ENCODE measurements at places on chromosomes 12 and 14. TPM values are rescaled to one million over a fixed set of nuclear protein-coding genes. Genes with fewer than 3 reads are reported as not detected.

GRCh38 chr14:57038689-57039088, 228.4 kb upstream of the OTX2 start:
- no peak overlapping the region for H3K4me3 ChIP-seq
- no peaks in the 10 kb centered on the region for H3K27me3 ChIP-seq
- no peak for DNase-seq
- H3K36me3 ChIP-seq, result no peaks in the 10 kb centered on the region
- no peaks in the 10 kb centered on the region for H3K4me1 ChIP-seq

- H3K4me1 ChIP-seq, result no peaks in the 10 kb centered on the region
- no peak for DNase-seq
- H3K27ac ChIP-seq, result no peak overlapping the region
- H3K36me3 ChIP-seq, result no peaks in the 10 kb centered on the region
- no peak overlapping the region for H3K4me3 ChIP-seq
These were observed 75.9 kb upstream of the CRY1 start for GRCh38 chr12:107169200-107169599.

- H3K36me3 ChIP-seq, result no peaks in the 10 kb centered on the region
- no peak for DNase-seq
- H3K27ac ChIP-seq, result no peak overlapping the region
- H3K4me1 ChIP-seq, result no peaks in the 10 kb centered on the region
- H3K27me3 ChIP-seq, result no peaks in the 10 kb centered on the region
These were observed 18.6 kb downstream of the PRORP start for GRCh38 chr14:35140718-35141581.

DNA sequence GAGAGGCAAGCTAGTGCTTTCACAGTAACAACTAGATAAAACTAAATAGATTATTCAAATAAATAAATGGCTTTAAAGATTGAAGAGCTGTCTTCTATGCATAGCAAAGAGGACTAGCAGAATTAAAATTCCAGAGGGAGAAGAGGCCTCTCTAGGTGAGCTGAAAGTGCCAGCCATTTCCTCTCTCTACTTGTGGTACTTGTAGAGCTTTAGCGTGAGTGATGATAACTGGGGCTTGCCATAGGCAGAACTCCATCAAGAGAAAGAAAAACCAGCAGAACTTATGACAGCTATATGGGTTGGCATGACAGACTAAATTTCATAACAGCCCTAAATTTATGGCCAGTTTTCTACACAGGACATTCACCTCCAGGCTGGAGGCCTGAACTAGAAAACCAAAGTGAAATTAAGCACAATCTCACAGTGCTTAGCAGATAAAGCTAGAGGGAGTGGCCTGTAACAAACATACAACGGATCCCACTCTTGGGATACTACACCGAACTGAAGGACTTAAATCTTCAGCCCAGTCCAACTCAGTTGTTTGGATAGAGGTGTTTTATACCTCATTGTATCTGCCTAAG, 11.0 kb downstream of the SPTLC2 start:
- H3K27ac ChIP-seq, result no peak overlapping the region
- no peak for DNase-seq

SLC17A8 gene
- total RNA-seq, result not detected

CD163L1 gene
- total RNA-seq, result 1.6 TPM

DNA sequence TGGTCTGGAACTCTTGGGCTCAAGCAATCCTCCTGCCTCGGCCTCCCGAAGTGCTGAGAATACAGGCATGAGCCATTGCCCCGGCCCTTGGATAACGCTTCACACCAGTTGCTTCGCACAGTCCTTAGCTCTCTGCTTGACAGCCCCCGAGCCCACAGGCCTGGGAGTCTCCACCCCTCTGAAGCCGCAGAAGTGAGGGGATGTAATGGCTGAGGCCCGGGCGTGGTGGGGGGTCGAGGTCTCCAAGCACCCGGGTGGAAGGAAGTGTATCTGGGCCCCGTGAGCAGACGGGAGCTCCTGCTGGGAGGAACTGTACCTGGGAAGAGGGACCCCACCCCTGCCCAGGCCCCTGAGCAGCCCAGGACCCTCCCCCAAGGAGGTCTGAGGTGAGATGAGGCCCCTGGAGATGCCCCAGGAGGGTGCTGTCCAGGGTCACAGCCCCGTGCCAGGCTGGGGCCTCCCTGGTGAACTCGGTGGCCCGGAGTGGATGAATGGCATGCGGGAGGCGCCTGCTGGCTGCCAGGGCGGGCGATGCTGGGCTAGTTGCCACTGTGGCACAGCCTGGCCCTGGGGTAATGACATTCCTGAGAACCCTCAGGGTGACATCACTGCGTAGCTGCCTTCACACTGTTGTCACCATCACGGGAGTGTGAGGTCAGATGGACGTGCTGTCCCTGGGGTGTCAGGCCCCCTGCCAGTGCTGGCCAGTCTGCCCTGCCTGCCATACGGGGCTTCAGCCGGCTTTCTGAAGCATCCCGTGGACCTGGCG, 48.9 kb downstream of the KIF26A start:
- DNase-seq, result no peak
- H3K27me3 ChIP-seq, result no peaks in the 10 kb centered on the region
- no peaks in the 10 kb centered on the region for H3K36me3 ChIP-seq

ANHX gene
- total RNA-seq, result not detected

BCL2L14 gene
- not detected for total RNA-seq

ABHD12B gene
- not detected for total RNA-seq

- no peaks in the 10 kb centered on the region for H3K36me3 ChIP-seq
- H3K4me3 ChIP-seq, result no peak overlapping the region
- DNase-seq, result no peak
- H3K27me3 ChIP-seq, result peaks cover 31% of the 10 kb centered on the region
- no peak overlapping the region for H3K27ac ChIP-seq
These were observed 9.8 kb upstream of the PARP11 start for GRCh38 chr12:3882896-3883564.

DNA sequence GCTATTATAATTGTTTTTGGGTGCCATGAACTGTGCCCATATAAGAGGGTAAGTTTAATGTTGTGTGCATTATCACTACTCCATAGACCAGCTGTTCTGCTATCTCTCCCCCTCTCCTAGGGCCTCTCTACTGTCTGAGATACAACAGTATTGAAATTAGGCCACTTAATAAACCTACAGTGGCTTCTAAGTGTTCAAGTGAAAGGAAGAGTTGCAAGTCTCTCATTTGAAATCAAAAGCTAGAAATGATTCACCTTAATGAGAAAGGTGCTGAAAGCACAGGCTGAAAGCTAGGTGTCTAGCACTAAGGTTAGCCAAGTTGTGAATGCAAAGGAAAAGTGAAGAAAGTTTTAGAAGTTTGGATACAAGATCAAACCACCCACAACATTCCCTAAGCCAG, 168.0 kb downstream of the SLC16A7 start:
- no peaks in the 10 kb centered on the region for H3K27me3 ChIP-seq
- H3K4me1 ChIP-seq, result no peaks in the 10 kb centered on the region
- no peaks in the 10 kb centered on the region for H3K36me3 ChIP-seq
- no peak overlapping the region for H3K4me3 ChIP-seq

- H3K4me1 ChIP-seq, result peaks cover 6% of the 10 kb centered on the region
- H3K36me3 ChIP-seq, result no peaks in the 10 kb centered on the region
- no peak overlapping the region for H3K27ac ChIP-seq
- no peak for DNase-seq
- no peaks in the 10 kb centered on the region for H3K27me3 ChIP-seq
These were observed 44.4 kb downstream of the EVL start for GRCh38 chr14:100109594-100109955.

GRCh38 chr14:98489115-98489514, 782.9 kb downstream of the BCL11B start:
- H3K4me1 ChIP-seq, result no peaks in the 10 kb centered on the region
- H3K27me3 ChIP-seq, result no peaks in the 10 kb centered on the region
- H3K4me3 ChIP-seq, result no peak overlapping the region

GRCh38 chr12:85278598-85279448, 1.2 kb upstream of the ALX1 start:
- peaks cover 88% of the 10 kb centered on the region for H3K27me3 ChIP-seq
- no peaks in the 10 kb centered on the region for H3K36me3 ChIP-seq
- H3K27ac ChIP-seq, result no peak overlapping the region
- no peak for DNase-seq
- H3K4me1 ChIP-seq, result peaks cover 15% of the 10 kb centered on the region

- H3K36me3 ChIP-seq, result no peaks in the 10 kb centered on the region
- H3K4me1 ChIP-seq, result no peaks in the 10 kb centered on the region
- no peak for DNase-seq
These were observed 39.1 kb upstream of the GZMB start for GRCh38 chr14:24673059-24673458.

DNA sequence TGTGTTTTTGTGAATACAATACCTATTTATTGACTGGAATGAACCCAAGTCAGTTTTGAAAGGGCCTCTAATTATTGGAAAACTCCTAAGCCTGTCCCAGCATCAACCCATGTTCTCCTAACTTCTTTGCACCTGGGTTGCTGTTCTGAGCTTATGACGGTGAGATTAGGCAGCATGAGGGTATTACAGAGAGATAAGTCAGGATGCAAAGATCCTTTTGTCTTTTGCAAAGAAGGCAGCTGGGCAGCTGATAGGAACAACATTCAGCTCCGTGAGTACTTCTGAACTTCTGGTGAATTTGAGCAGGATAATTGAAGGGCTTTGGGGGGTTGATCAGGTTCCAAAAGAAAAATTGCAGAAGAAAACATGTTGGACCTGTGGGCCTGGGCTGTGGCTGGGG, at the start of gene PDE6H:
Gene PDE6H, plus strand, starts transcription at position 227 of the 400 bp plus-strand sequence. CDS start 4,971 bp downstream, outside the sequence.
- DNase-seq, result no peak
- no peaks in the 10 kb centered on the region for H3K4me1 ChIP-seq
- H3K27me3 ChIP-seq, result no peaks in the 10 kb centered on the region
- no peaks in the 10 kb centered on the region for H3K36me3 ChIP-seq

- no peak overlapping the region for H3K4me3 ChIP-seq
- H3K4me1 ChIP-seq, result no peaks in the 10 kb centered on the region
These were observed 656.8 kb downstream of the VRK1 start for GRCh38 chr14:97453991-97454390.

DNA sequence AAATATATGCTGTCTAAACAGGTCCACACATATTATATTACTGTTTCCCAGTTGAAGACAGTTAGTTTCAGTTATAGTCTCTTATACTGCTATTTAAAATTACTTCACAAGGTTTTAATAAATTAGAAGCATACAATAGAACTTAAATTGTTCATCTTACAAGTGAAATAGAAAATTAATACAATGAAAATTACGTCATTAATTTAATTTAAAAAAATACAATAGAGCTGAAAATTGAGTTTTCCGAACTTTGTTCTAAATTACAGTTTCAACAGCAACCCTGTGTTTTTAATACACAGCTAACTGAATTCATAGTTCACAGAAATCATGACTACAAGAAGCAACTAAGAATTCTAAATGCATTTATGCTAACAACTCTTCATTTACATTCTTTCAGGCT, 525.7 kb upstream of the FOXG1 start:
- H3K4me3 ChIP-seq, result no peak overlapping the region
- H3K4me1 ChIP-seq, result no peaks in the 10 kb centered on the region
- H3K27me3 ChIP-seq, result no peaks in the 10 kb centered on the region
- no peak overlapping the region for H3K27ac ChIP-seq
- H3K36me3 ChIP-seq, result no peaks in the 10 kb centered on the region

GRCh38 chr12:31600252-31600651, 9.3 kb upstream of the DENND5B start:
- no peak overlapping the region for H3K4me3 ChIP-seq
- DNase-seq, result no peak
- no peak overlapping the region for H3K27ac ChIP-seq
- no peaks in the 10 kb centered on the region for H3K27me3 ChIP-seq
- H3K36me3 ChIP-seq, result no peaks in the 10 kb centered on the region
- no peaks in the 10 kb centered on the region for H3K4me1 ChIP-seq

GRCh38 chr12:53098354-53098981, 1.0 kb downstream of the IGFBP6 start:
- H3K27ac ChIP-seq, result peak overlapping the region; percentile 88
- H3K36me3 ChIP-seq, result no peaks in the 10 kb centered on the region
- peak overlapping the region; percentile 65 for H3K4me3 ChIP-seq

GRCh38 chr12:132695431-132695830, 8.0 kb downstream of the PXMP2 start:
- no peaks in the 10 kb centered on the region for H3K27me3 ChIP-seq
- H3K4me1 ChIP-seq, result no peaks in the 10 kb centered on the region
- H3K4me3 ChIP-seq, result no peak overlapping the region
- DNase-seq, result no peak

DNA sequence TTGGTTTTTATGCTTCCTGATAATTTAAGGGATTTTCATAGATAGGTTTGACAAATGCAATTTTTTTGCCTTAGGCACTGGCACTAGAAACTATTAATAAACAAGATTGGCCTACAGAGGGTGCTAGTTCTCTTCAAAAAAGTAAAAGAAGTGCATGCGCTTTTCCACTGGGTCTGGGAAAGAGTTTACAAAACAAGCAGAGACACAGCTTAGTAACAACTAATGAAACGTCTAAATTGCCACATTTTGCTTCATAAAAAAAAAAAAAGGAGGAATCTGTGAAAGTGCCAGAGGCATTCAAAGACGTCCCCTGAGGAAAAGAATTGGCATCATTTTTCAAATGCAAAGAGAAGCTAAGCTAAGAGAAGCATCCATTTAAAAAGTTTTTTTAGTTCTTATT, 58.3 kb upstream of the EEA1 start:
- peak; percentile 53 for DNase-seq
- no peaks in the 10 kb centered on the region for H3K4me1 ChIP-seq
- no peak overlapping the region for H3K4me3 ChIP-seq
- H3K27ac ChIP-seq, result no peak overlapping the region
- H3K36me3 ChIP-seq, result no peaks in the 10 kb centered on the region
- no peaks in the 10 kb centered on the region for H3K27me3 ChIP-seq

- H3K36me3 ChIP-seq, result no peaks in the 10 kb centered on the region
- DNase-seq, result no peak
- H3K27ac ChIP-seq, result no peak overlapping the region
- no peaks in the 10 kb centered on the region for H3K27me3 ChIP-seq
These were observed 1785.1 kb upstream of the FLRT2 start for GRCh38 chr14:83744891-83745290.

- H3K4me1 ChIP-seq, result no peaks in the 10 kb centered on the region
- no peaks in the 10 kb centered on the region for H3K36me3 ChIP-seq
- no peak overlapping the region for H3K27ac ChIP-seq
- no peak overlapping the region for H3K4me3 ChIP-seq
These were observed 196.9 kb upstream of the PWP1 start for GRCh38 chr12:107488666-107489065.

C12orf54 gene
- total RNA-seq, result 1.2 TPM

DNA sequence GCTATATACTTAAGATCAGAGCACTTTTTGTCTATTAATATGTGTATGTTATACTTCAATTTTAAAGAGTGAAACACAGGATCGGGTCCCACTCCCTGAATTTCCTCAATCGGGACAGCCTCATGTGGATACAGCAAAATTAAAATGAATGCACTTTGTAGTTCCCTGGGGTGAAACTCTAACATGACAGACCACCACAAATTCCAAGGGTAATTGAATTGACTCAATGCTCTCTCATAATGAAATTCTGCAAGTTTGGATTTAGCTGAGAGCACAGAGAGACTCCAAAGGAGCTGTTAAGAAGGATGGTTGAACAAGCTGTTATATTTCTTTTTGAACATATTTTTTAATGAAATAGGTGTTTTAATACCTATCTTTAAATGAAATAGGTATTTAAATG, 413.6 kb downstream of the GXYLT1 start:
- H3K4me1 ChIP-seq, result no peaks in the 10 kb centered on the region
- no peaks in the 10 kb centered on the region for H3K27me3 ChIP-seq
- DNase-seq, result no peak

GPRC5A gene
- total RNA-seq, result 12.5 TPM

DNAI7 gene
- 0.23 TPM for total RNA-seq

ZNF605 gene
- 14.3 TPM for total RNA-seq

Data from astrocyte (in vitro differentiated cells and primary cell).